Stimulated activated CD4-positive, alpha-beta T cell treated with anti-CD3 and anti-CD28 coated beads, Interleukin-1b, Interleukin-23, amount 100 ng/mL, for 48 hours (primary cell): ENCODE measurements at places on chromosomes 7 and 10.

GRCh38 chr10:74855027-74855426 is 28.6 kb downstream of the KAT6B start:
- no peak for DNase-seq

DNA sequence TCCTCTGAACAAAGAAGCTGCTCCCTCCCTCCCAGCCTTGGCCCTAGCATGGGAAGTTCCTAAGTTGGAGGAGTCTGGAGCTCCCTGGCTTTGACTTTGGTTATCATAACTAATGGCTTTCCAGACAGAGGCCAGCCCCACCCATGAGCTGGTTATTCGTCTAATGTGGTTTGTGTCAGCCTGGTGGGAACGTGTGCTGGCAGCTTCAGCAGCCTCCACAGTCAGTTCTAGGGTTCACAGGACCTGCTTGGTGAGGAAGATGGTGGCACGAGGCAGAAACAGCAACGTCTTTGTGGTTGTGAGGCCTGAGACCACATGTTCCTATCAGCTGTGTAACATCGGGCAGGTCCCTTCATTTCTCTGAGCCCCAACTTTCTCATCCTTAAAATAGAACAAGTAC is 103.1 kb downstream of the PAXIP1 start:
- DNase-seq: no peak

DNA sequence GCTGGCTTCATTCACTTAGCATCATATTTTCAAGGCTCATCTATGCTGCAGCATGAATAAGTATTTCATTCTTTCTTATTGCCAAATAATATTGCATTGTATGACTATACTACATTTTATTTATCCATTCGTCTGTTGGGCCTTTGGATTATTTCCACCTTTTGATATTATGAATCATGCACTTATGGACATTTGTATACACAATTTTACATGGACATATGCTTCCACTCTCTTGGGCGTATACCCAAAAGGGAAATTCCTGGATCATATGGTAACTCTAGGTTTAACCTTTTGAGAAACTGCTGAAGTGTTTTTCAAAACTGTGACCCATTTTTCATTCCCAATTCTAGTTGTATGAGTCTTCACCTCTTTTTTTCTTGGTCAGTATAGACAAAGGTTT is 80.3 kb upstream of the GNAI1 start:
- no peak for DNase-seq

DNA sequence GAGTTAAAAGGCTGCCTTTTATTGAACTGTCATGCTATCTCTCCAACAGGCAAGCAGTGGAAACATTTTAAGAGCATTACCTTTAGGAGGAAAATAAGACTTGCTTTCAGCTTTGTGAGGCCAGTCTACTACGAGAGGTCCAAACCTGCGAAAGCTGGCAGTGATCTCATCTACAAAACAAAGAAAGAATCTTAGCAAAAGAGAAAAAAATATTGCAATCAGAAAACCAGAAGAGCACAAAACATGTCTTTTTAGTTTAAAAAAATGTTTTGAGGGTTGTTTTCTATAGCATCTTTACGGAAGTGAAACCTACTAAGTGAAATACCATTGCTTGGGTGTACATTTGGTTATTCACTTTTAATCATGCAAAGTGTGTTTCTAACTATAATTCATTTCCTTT is 147.9 kb downstream of the CPEB3 start:
- no peak for DNase-seq

DNA sequence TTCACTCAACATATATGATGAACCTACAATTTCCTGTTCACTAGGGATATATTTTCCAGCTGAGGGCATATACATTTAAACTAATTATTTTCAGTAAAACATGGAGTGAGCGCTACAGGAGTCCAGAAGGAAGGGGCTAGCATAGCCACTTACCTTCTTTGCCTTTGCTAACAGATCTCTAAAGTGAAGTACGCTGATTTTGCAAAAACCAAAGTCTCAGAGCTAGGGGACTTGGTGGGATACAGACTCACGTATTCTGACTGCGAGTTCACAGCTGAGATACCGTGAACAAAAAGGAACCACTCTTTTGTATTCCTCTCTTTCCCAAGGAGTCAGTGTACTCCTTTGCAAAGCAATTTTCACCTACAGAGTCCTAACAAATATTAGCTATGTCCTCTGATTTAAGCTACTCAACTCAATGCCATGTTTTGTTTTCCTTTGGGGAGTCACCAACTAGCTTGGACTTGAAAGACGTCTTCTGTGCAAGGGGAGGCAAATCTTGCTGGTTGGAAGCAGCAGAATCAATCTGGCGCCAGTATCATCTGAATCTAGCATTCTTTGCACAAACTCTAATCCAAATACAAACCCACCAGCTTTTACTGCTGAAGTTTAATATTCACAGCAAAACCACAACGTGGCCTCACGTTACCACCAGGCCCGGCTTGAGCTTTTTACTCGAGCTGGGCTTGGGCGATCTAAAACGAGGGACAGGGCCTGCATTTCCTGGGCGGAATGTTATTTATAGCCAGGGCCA is 657 bp downstream of the CDNF start:
- DNase-seq: no peak

- no peak for DNase-seq
Observed at GRCh38 chr7:38171623-38172391, 6.2 kb upstream of the STARD3NL start.

GRCh38 chr10:88245974-88246511 is 337.1 kb downstream of the RNLS start:
- DNase-seq: no peak

DNA sequence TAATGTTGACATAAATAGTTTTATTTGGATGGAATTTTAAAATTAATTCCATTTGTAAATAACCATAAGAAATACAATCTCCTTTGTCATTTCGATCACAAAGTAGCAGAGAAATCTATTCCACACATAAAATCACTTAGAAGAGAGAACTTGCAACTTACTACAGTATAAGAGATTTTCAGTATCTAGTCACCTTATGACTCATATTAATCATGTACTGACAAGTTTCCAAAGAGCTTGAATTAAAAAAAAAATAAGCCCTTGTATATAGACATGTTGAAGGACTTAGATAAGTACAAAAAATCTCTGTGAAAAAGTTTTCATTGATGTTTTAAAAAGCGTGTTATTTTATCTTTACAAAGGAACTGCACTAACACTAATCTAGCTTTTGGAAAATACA is 207.1 kb upstream of the ETV1 start:
- DNase-seq: no peak

- no peak for DNase-seq
Observed at GRCh38 chr10:34547695-34548094, 267.4 kb downstream of the PARD3 start.

DNA sequence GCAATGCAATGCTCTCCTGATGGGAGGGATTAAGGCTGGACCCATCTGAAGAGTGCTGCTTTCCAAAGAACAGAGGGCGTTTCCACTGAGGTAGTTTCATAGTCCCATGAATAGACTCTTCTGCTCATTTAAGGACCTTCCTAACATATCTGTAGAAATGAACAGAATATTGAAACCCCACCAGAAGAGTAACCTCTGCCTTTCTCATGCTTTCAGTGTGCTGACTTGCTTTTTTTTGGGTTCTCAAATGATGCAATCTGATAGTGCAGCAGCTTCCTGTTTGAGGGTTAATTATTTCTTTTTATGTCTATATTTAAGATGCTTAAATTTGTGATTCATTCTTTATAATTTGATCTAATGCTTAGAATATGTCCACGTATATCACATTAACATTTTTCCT is 82.2 kb downstream of the GATA3 start:
- no peak for DNase-seq

GRCh38 chr10:91551856-91552255 is 81.0 kb downstream of the PPP1R3C start:
- no peak for DNase-seq

DNA sequence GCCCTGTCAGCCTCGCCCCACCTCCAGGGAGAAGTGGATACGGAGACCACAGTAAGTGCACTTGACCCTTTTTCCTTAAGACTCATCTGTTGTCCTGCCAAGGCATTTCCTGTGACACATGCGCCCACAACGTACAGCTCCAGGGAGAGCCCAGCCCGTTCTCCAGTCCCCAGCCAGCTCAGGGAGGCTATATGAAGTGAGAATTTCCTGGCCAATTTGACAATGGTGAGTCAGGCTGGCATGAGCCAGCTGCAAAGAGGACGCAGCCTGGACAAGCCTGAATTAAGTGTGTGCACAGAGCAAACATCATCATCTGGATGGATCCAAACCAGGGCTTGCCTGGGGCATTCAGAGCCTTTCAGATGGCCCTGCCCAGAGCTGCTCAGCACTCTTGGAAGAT is 244.8 kb downstream of the KCNMA1 start:
- DNase-seq: no peak
